ENCODE measurements at places on chromosomes 12 and 14. TPM values are rescaled to one million over a fixed set of nuclear protein-coding genes. Genes with fewer than 3 reads are reported as not detected.

DNA sequence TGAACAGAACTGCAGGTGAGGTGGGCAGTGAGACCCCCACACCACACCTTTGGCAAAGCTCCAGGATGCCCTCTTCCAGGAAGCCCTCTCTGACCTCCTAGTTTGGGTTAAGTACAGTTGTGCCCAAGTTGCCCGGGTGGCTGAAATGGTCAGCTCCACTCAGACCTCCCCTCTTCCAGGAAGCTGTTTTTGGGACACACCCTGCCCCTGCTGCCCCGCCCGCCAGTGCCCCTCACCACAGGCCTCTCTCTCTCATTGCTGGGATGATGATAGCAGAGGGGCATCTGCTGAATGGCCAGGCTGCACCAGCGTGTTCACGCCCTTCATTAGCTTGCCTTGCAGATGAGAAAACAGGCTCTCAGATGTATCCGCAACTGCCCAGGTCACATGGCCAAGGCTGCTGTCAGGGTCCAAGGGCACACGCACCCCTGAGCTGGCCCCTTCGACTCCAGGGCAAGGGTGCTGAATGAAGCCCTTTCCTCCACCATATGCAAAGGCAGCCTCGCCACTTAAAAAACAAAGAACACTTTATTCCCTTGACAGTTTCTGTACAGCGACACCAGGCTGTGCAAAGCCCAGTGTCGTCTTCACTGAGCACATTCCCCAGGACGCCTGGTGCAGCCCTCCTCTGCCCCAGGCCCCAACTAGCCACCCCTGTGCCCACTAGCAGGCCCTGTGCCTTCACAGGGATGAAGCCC is 15.5 kb downstream of the SLC25A29 start:
- no peaks in the 10 kb centered on the region for H3K4me1 ChIP-seq
- no peaks in the 10 kb centered on the region for H3K36me3 ChIP-seq
- H3K27me3 ChIP-seq = no peaks in the 10 kb centered on the region
- no peak overlapping the region for H3K4me3 ChIP-seq
- no peak overlapping the region for H3K27ac ChIP-seq

Gene ORAI1
- total RNA-seq = 36.1 TPM

GRCh38 chr14:36070031-36070719 is 106.3 kb downstream of the PTCSC3 start:
- no peaks in the 10 kb centered on the region for H3K36me3 ChIP-seq
- H3K4me1 ChIP-seq = no peaks in the 10 kb centered on the region
- H3K4me3 ChIP-seq = no peak overlapping the region
- DNase-seq = no peak

Gene ALX1
- total RNA-seq = not detected

- DNase-seq = peak; percentile 58
- no peak overlapping the region for H3K4me3 ChIP-seq
- H3K27me3 ChIP-seq = no peaks in the 10 kb centered on the region
- H3K4me1 ChIP-seq = peaks cover 4% of the 10 kb centered on the region
- H3K27ac ChIP-seq = no peak overlapping the region
Measured at GRCh38 chr14:104563742-104564615, 15.6 kb upstream of the C14orf180 start.

- no peaks in the 10 kb centered on the region for H3K27me3 ChIP-seq
- DNase-seq = no peak
- H3K27ac ChIP-seq = no peak overlapping the region
- no peaks in the 10 kb centered on the region for H3K36me3 ChIP-seq
Measured at GRCh38 chr14:73339206-73339605, 101.9 kb downstream of the PAPLN start.

Gene IL22
- not detected for total RNA-seq

GRCh38 chr14:77268989-77269600 is 1.9 kb downstream of the NGB start:
- DNase-seq = no peak
- no peaks in the 10 kb centered on the region for H3K27me3 ChIP-seq
- no peak overlapping the region for H3K4me3 ChIP-seq
- no peak overlapping the region for H3K27ac ChIP-seq
- H3K4me1 ChIP-seq = no peaks in the 10 kb centered on the region
- H3K36me3 ChIP-seq = no peaks in the 10 kb centered on the region

- H3K36me3 ChIP-seq = no peaks in the 10 kb centered on the region
- no peak overlapping the region for H3K4me3 ChIP-seq
- H3K27ac ChIP-seq = no peak overlapping the region
- H3K27me3 ChIP-seq = no peaks in the 10 kb centered on the region
Measured at GRCh38 chr12:54159140-54159539, 29.6 kb downstream of the SMUG1 start.

DNA sequence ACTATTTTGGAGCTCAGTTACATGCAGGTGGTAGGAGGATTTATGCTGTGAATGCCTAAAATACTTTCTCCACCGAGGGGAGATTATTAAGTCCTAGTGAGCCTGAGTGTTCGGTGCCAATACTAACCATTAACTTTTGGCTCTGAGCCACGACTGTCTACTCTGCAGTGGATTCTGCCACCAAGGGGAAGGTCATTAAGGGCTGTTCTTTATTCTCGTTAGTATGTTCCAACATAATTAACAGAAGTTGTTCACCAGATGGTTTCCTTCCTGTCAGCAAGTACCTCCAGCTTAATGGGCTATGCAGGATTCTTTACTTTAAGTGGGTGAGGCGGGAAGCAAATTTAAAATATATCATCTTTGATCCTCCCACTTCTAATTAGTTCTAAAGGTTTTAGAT is 326.3 kb downstream of the BMP4 start:
- H3K27me3 ChIP-seq = no peaks in the 10 kb centered on the region
- H3K4me3 ChIP-seq = no peak overlapping the region
- H3K36me3 ChIP-seq = no peaks in the 10 kb centered on the region

DNA sequence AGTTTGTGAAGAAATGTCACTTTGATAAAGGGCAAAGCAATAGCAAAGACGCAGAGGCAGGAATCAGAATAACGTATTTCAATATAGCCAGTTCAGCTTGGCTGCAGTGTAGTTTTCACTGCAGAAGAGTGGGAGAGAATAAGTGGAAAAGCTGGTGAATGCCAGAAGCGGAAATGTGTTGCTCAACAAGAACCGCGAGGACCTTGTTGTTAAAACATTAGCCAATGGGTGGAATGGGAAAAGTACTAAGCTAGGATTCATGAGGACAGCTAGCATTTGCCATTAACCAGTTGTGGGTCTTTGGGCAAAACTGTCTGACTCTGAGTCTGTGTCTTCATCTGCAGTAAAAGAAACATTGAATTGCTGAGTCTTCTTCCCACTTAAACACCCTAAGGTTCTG is 292.9 kb upstream of the GRIP1 start:
- H3K27me3 ChIP-seq = no peaks in the 10 kb centered on the region
- H3K4me3 ChIP-seq = no peak overlapping the region
- H3K36me3 ChIP-seq = no peaks in the 10 kb centered on the region
- H3K27ac ChIP-seq = no peak overlapping the region

DNA sequence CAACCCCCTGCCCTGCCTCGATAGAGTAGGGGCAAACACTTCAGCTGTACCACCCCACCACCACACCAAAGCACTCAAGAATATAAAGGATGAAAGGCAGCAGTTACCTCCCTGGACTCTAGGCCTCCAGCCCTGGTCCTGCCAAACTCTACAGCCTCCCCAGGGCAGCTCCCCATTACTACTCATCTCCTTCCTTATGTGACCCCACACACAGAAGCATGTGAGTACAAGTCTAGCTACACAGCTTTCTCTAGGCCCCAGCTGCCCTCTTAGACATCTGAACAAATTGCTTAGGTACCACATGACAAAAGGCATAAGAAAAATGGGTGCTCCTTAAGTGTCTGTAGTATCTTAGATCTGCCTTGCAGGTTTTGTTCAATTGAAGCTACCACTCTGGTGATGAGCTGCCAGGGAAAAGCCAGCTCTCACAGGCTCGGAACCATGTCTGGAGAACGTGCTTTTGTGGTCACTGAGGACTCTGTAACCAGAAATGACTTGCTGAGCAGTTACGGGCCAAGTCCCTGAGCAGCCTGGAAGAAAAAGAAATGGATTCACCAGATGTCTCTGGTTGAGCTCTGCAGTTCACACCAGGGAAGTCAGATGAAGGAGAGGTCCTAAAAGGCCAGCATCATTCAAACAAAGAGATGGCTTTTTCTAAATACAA is 32.8 kb downstream of the FMNL3 start:
- no peak for DNase-seq
- H3K27ac ChIP-seq = peak overlapping the region; percentile 85
- peaks cover 39% of the 10 kb centered on the region for H3K4me1 ChIP-seq
- H3K36me3 ChIP-seq = no peaks in the 10 kb centered on the region
- no peak overlapping the region for H3K4me3 ChIP-seq

GRCh38 chr12:49979016-49979586 is 6.4 kb downstream of the AQP6 start:
- no peak overlapping the region for H3K4me3 ChIP-seq
- H3K27ac ChIP-seq = no peak overlapping the region
- no peak for DNase-seq

DNA sequence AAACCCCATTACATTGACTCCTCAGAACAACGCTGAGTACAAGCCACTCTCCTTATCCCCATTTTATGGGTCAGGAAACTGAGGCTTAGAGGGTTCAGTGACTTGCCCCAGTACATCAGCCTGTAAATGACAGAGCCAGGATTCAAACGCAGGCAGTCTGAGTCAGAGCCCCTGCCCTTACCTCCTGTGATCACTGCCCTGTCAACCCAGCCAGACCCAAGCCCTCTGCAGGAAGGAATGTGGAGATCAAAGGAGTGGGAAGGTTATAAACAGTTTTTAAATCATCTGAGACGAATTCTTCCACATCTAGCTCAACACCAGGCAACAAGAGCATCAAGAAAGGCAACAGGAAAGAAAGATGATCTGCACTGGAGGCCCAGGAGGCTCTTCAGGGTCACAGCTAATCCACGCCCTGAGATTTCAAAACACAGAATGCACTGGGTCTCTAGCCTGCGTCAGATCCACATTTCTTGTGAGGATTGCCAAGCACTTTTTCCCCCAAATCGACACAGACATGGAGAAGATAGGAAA is 38.5 kb downstream of the SPTB start:
- no peak overlapping the region for H3K4me3 ChIP-seq
- H3K27ac ChIP-seq = no peak overlapping the region
- H3K27me3 ChIP-seq = peaks cover 3% of the 10 kb centered on the region
- H3K4me1 ChIP-seq = no peaks in the 10 kb centered on the region
